ENCODE measurements at places on chromosomes 1 and 21.

DNA sequence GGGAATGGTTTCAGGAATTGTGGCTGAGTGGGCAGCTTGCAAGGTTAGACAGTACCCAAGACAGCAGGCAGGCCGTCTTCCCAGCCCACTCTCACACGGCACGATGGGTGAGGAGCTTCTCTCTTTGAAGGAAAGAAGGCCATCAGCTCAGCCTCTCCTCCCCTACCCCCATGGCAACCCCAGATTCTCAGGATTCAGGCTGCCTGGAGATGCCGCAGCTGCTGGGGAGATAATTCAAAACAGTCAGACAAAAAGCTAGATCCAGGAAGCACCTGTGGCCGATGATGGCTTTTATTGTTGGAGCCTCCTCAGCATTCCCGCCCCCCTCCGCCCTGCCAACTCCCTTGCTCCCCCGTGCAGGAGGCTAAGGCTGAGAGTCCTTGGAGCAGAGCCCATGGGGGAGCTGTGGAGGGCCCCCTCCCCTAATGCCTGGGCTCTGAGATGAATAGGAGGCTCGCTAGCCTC is 220.5 kb downstream of the TRABD2B start:
- DNase-seq: peak; percentile 48

DNA sequence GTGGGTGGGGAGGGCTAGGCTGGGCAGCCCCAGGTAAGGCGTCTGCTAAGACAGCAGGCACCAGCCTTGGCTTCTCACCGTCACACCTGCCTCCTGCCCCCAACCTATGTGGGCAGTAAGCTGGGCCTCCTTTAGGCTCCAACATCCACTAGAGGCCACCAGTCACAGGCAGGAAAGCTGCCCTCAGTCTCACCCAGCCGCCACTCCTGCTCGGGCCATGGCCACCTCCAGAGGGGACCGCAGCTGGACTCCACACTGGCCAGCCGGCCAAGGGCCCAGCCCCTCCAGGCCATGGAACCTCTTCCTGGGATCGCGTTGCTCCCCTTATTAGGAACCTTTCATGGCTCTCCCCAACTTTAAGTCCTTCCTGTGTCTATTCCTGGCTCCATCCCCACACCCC is 74.5 kb downstream of the MRPL37 start:
- no peak for DNase-seq

GRCh38 chr1:193538680-193539079 is 352.3 kb upstream of the B3GALT2 start:
- DNase-seq: no peak

- peak; percentile 11 for DNase-seq
These were observed 56.7 kb upstream of the B3GALT5 start for GRCh38 chr21:39555911-39556590.

DNA sequence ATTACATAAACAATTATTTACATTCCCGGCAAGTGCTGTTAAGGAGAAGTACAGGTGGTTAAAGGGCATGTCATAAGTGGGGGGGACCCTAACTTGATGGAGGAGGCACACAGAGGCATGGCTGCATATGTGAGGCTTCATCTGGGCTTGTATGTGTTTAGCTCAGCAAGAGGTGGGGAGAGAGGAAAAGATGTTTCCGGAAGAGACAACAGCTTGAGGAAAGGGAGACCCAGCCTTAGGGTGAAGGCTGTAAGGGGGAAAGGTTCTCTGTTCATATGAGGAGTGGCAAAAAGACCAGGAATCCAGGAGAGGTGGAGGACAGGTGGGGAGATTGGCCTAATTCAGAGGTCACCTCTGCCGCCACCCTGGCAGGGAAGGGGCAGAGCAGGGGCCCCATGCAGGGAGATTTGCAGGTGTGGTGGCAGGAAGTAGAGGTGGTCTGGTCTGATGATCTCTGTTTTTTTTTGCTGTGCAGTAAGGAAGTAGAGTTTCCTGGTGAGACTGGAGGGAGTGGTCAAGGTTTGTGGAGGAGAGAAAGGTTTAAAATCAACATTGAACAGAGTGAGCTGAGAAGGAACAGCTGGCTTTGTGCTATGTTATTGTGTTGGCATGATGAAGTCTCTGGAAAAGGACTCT is 9.0 kb downstream of the TRAF5 start:
- DNase-seq: no peak

DNA sequence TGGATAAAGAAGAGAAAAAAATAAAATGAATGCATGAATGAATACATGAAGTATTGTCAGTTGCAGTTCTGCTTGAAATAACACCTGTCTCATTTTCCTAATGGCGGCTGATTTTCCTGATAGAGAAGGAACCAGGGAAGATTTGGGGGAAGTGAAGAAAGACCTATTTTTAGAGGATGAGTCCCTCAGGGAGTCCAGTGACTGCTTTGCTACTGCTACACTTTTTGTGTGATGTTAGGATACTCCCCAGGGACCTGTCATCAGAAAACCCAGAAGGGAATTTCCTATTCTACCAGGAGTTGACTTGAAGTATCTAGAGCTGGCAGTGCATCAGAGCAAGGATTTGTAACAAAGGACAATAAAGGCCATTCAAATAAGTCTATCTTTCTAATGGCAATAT is 114.8 kb downstream of the MAB21L3 start:
- no peak for DNase-seq

DNA sequence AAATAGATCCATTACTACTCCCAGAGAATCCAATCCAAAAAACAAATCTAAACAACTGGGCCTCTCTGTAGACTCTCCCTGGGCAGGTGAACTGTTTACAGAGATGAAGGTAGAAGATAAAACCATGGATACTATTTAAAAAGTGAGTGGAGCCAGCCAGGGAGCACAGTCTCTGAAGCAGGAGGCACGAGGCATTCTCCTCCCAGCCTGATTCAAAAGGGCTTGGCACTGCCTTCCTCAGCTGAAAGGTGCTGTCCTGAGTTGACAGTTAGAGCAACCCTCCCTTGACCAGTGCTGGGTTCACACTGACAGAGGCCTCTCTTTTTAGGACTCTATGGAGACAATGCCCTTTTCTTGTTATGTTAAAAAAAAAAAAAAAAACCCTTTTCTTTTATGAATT is 36.8 kb downstream of the HENMT1 start:
- no peak for DNase-seq

- DNase-seq: no peak
These were observed 41.4 kb downstream of the HMGB4 start for GRCh38 chr1:33905241-33905640.

DNA sequence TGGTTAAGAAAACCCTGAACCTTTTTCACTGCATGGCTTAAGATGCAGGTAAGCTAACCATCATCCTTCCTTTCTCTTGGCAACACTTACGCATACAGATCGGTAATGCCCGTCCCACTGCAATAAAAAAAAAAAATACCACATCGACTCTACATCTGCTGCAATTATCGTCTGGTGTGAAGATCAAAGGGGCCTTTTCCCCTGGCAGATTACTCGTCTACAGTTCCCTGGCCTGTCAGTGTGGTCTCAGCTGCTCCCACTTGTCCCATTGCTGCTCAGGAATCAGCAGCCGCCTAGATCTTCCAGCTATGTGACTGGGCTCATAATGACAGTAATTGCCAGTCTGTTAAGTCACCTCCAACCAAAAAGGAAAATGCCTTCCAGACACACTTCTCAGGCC is 133.1 kb downstream of the SETD4 start:
- DNase-seq: no peak

- DNase-seq: no peak
These were observed 164.5 kb upstream of the UBE2U start for GRCh38 chr1:64038965-64039364.

GRCh38 chr1:6247651-6248050 is 3.7 kb downstream of the HES3 start:
- DNase-seq: no peak

GRCh38 chr1:20634065-20634593 is 871 bp downstream of the PINK1 start:
- no peak for DNase-seq

Measured in NCI-H748 treated with DMSO at 0.1 percent for 48 hours (cell line).